ENCODE measurements at places on chromosomes 6 and 20.

GRCh38 chr6:90186026-90186425 lies 110.6 kb downstream of the BACH2 start:
- DNase-seq = no peak

DNA sequence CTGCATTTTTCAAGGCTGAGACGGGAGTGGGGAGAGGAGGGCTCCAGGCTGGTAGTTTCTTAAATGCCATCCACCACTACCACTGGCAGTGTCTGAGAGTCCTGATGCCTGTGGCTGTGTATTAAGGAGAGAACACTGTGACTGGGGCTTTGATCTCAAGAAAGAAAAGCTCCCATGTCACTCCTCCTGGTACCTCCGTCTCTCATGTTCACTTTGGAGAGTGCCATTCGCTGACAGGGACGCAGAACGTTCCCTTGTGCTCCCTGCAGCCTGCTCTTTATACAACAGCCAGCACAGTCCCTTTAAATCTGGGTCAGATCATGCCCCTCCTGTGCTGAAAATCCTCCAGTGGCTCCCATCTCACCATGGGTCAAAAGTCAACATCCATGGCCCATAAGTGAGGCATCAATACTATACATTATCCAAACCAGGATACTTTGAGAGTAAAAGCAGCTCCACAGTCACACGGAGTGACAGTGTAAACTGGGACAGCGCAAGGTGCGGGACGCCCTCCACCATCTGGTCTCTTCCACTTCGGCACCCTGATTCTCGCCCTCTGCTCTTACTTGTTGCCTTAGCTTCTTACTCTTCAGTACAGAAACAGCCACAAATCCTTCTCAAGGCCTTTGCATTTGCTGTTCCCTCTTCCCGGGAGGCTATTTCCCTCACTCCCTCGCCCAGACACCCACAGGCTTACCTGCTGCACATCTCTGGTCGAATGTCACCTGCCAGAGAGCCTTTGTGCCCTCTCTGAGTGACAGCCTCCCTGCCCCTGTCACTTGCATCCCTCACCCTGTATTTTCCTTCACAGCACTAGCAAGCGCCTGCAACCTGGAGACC lies 20.0 kb downstream of the PDYN start:
- no peak for DNase-seq

GRCh38 chr6:114936080-114936479 lies 593.3 kb upstream of the HS3ST5 start:
- no peak for DNase-seq

DNA sequence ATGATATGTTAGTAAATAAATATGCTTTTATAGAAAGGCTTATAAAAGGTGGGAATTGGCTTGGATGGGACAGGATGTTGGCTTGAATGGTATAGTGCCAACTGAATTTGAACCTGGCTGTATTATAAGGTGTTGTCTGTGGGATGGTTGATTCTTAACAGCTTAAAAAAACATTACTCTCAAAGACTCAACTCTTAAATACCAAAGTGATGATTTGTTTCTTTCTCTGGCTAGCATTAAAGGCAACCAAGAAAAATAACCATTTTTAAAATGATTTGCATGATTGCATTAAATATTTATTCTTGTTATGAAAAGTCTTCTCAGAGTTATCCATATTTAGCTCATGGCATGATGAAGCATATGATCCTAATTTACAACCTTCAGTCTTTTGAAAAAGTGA lies 216.2 kb downstream of the RIMS1 start:
- no peak for DNase-seq

- DNase-seq = no peak
Measured at GRCh38 chr20:635028-635892, 17.7 kb downstream of the SRXN1 start.

GRCh38 chr6:96803106-96803481 lies 34.2 kb downstream of the GPR63 start:
- no peak for DNase-seq

DNA sequence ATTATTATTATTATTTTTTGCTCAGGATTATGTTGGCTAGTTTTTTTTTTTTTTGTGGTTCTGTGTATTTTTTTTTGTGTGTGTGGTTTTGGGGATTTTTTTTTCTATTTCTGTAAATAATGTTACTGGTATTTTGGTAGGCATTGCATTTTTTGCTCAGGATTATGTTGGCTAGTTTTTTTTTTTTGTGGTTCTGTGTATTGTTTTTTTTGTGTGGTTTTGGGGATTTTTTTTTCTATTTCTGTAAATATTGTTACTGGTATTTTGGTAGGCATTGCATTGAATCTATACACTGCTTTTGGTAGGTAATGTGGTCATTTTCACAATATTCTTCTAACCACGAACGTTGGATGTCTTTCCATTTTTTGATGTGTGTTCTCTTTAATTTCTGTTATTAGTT lies 17.4 kb downstream of the PHF3 start:
- no peak for DNase-seq

DNA sequence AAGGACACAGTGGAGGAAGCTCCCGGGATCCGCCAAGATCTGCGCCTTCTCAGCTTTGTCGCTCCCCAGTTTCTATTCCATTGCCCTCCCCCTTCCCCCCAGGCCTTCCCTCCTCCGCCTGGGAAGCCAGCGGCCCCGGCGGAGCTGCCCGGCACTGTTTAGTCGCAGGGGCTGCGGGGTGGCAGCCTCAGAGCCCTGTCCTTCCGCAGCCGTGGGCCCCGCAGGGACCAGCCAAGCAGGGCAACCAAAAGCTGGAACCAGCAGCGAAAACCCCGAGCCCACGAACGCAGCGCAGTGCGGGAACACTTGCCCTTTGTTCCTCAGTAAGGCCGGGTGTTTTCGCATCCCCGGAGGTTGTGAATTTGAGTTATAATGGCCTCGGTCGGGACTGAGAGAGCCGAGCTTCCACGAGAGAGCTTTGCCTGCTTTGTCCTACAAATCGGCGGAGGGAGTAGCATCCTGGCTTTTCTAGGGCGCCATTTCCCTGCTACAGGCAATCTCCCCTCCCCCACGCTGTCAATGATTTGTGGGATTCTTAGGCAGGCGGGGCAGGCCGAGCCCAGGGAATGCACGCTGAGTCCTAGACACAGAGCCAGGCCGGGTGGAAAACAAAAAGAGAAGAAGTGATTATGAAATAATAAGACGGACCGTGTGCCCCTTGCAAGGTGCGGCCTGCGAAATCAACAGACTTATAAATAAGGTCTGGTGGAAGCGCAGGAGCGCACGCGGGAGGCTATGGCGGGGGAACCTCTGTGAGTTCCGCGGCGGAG lies 4.0 kb upstream of the TUBB2B start:
- no peak for DNase-seq

DNA sequence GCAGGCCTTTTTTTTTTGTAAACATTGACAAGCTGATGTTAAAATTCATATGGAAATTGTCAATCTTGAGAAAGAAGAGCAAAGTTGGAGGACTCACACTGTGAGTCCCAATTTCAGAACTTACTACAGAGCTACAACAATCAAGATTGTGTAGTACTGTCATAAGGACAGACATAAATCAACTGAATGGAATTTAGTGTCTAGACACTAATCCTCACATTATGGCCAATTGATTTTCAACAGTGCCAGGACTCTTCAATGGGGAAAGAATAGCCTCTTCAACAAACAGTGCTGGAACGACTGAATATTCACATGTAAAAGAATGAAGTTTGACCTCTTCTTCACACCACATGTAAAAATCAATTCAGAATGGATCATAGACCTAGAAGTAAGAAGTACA lies 60.8 kb downstream of the TGM2 start:
- no peak for DNase-seq

- DNase-seq = no peak
Measured at GRCh38 chr20:3606021-3606420, 57.2 kb downstream of the GFRA4 start.

DNA sequence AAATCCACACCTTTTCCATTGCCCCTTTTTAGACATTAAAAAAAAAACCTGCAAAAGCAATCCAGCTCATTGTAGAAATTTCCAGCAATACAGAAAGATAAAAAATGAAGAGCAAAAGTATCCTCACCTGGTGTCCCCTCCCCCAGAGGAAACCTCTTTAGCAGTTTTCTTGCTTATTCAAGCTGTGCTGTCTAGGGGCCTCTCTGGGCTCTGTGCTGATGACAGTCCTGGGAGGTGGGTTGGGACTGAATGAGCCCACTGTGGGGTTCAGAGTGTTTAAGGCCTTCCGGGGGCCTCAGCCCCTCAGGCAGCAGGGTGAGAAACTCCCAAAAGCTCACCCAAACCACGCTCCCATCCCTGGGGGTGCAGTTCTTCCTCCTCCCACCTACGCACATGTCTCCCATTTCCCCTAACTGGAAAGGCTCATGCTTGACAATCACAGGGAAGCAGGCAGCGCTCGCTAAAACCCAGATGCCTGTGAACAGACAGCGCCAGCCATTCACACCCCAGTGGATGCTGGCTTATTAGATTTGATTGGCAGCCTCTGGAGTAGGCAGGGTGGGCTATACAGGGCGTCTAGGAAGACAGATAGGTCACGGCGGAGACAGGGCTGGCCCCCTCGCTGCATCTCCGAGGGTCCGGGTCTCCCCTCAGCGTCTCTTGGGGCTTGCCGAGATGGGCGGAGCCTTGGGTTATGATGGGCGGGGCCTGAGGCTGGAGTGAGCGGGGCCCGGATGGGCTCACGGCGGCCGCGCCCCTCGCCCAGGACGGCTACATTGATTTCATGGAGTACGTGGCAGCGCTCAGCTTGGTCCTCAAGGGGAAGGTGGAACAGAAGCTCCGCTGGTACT lies 4.6 kb downstream of the GUCA1A start:
- no peak for DNase-seq

Measured in activated naive CD4-positive, alpha-beta T cell (primary cell).